ENCODE measurements at places on chromosomes 1 and 21. TPM values are rescaled to one million over a fixed set of nuclear protein-coding genes. Genes with fewer than 3 reads are reported as not detected.

DNA sequence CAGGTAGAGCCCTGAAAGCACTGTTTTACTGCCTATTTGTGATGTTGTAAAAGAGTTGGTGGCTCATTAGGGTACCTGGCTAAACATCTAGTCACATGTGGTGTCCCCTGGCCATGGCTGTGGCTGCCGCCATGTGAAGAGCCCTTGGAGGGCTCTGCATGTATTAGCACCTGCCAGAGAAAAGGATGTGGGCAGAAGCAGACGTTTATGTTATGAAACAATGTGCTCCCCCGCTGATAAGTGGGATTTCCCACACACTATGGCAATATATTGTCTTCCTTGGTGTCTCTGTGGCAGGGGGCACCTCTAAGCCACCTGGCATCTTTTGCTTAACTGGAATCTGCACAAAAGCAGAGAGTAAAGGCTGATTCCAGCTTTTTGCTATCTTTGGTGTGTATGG is 9.6 kb downstream of the TENT5C start:
- DNase-seq = no peak

- DNase-seq = peak; percentile 82
These were observed 67.6 kb downstream of the MAP3K21 start for GRCh38 chr1:233394860-233395717.

GRCh38 chr1:19357299-19357986 is 45.3 kb downstream of the SLC66A1 start:
- DNase-seq = no peak

DNA sequence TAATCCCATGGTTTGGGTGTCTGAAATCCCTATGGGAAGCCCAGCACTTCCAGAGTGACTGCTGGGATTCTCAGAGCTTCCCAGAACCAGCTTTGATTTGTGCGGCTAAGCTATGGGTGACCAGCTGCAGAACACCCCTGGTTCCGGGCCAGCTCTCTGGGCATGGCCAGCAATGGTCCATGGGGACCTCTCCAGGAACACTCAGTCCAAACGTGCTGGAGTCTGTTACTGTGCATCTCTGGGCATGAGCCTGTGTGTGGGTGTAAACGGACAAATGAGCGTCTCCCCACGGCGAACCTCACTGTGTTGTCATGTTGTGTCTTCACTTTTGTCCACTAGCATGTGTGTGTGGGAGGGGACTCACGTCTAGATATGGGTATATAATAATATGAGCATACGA is 54.4 kb downstream of the MAB21L3 start:
- DNase-seq = no peak

INSRR gene
- 0.68 TPM for total RNA-seq

ST6GALNAC3 gene
- not detected for total RNA-seq

SLC45A3 gene
- total RNA-seq = 1.0 TPM

DNAH14 gene
- 0.57 TPM for total RNA-seq

KIF14 gene
- 11.6 TPM for total RNA-seq

ZNF436 gene
- 5.2 TPM for total RNA-seq

SKI gene
- 40.7 TPM for total RNA-seq
